Spinal cord (tissue), 10 donors: ENCODE measurements at places on chromosomes 4 and X.

DNA sequence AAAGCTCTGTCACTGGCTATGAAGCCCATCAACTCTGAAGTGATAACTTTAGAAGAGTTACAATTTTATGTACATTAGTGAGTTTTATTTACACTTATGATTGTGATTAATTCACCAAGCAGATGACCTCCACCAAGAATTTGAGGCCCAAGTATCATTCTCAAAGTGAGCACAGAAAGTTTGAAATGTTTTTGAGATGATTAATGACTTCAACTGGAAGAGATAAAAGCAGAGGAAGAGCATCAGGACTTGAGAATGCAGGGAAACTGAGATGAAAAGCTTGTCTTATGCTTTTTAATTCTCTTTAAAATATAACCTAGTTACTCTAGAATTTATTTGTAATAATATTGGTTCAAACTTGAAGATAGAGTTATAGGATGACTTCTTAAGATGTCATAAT lies 112.8 kb upstream of the H2AZ1 start:
- no peak for DNase-seq

- DNase-seq, result no peak
Observed at GRCh38 chr4:113951263-113951662, 28.2 kb downstream of the ARSJ start.

DNA sequence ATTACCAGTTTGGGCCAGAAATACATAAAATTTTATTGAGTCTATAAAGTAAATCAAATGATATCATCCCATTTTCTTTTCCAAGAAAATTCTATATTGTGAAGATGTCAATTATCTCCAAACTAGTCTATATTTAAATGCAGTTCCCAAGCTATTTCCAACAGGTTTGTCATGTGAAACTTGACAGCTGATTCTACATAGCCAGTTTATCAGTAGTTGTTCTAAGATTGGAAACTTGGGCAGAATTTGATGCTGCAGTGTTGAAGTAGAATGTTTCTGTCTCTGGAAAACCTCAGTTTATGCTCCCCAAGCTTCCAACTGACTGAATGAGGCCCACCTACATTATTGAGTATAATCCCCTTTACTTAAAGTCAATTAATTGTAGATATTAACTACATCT lies 994.1 kb downstream of the PCDH7 start:
- DNase-seq, result no peak

GRCh38 chr4:153809916-153810810 lies 21.3 kb upstream of the SFRP2 start:
- no peak for DNase-seq

DNA sequence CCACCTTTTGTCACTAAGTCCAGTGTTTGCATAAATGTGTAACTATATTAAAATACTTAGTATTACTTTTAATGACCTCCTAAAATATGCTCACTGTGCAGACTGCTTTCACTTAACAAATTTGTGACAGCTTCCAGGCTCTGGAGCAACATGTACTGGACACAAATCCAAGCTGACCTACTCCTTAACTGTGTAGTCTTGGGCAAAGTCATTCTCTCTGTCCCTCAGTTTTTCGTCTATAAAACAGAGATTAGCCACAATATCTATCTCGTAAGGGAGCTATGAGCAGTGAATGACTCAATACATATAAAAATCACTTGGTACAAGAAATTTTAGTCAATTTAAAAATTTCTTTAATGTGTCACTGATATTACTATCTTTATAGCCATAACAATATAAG lies 20.4 kb upstream of the RAB40A start:
- no peak for DNase-seq

DNA sequence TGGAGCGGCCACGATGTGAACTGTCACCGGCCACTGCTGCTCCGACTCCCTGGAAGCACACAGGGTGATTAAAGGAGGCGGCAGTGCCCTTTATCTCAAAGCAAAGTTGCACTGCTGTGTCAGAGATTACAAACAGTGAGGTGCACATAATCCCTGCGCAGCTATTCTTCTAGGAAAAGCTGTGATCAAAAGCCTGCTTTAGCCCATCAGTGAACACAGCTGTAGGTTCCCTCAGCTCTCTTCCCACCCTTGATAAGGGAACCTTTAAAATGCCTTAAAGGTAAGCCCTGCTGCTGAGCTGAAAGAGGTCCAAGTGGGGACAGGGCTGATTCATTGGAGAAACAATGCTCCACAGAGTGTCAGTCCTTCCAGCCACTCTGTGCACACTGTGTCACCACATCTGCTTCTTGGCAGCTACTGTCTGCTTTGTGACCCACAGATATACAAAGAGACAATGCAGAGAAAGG lies 127.6 kb downstream of the EIF4E start:
- no peak for DNase-seq

DNA sequence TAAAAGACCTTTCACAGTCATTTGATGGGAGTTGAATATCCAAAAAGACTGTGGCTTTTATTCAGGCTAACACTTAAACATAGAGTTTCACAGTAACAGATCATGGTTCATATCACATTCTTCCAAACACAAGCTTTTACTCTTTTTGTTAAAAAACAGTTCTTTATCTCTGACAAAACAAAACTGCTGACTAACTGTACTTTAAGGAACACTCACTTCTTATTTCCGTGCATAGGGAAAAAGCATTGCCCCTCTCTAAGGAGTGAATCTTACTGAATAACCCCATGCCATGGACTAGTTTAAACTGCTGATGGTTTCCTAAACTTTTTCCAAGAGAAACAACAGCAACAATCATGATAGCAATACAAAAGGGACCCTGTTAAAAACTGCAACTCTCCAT lies 297.0 kb upstream of the INTU start:
- DNase-seq, result no peak

- no peak for DNase-seq
Observed at GRCh38 chr4:175421506-175421905, 390.6 kb downstream of the GPM6A start.

GRCh38 chrX:39222346-39223113 lies 421.3 kb downstream of the MID1IP1 start:
- no peak for DNase-seq

DNA sequence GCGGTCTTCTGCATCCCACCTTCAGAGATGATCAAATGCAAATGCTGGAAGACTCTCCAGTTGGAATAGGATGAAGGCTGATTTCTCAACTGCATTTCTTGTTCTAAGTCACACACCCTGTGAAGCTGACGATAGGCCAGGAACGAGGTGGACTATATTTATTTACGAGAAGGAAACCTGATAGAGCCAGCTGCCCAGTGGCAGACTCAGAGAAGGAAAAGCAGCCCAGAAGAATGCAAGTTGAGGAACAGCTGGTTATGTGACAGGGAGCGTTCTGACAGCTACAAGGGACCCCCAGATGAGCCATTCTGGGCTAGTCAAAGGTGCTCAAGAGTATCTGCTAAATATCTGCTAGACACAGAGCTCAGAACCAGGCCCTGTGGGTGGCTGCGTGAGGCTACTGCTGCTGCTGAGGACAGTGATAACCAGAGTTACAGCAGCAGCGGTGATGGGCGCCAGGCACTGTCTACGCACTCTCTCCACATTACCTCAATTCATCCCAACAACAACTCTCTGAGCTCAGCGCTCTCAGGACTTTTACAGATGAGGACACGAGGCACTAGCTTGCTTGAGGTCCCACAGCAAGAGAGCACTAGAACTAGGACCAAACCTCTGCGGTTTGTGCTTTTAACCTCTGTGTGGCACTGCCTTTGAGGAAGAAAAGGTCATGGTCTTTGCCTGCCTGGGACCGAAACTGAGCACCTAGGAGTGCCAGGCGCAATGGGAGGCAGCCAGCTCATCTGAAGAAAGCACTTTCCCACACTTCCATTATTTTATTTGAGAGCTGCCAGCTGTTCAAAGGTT lies 69.0 kb downstream of the GATB start:
- no peak for DNase-seq

DNA sequence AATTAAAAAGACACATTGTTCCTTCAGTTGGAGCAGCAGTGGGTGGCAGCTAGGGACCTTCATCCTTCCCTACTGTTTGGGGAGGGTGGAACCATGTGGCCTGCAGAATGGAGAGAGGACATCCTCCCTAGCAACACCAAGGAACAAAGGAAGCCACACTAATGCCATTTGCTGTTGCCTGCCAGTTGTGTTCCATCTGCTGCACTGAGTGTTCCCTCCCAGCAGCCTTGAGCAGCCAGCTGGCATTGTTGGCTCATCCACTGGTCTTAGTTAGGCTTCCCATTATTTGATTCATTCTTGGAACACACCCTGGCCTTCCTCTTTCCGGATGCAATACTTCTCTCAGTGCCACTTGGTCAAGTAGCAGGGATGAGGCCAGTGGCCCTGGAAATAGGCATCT lies 25.0 kb upstream of the HMGB3 start:
- DNase-seq, result peak; percentile 59

GRCh38 chrX:97402903-97403302 lies 519.2 kb downstream of the RPA4 start:
- no peak for DNase-seq

- no peak for DNase-seq
Observed at GRCh38 chrX:12789976-12790375, 1.2 kb upstream of the PRPS2 start.

GRCh38 chr4:102474736-102475504 lies 26.2 kb upstream of the NFKB1 start:
- DNase-seq, result no peak

GRCh38 chr4:121277194-121278105 lies 103.4 kb downstream of the QRFPR start:
- no peak for DNase-seq

DNA sequence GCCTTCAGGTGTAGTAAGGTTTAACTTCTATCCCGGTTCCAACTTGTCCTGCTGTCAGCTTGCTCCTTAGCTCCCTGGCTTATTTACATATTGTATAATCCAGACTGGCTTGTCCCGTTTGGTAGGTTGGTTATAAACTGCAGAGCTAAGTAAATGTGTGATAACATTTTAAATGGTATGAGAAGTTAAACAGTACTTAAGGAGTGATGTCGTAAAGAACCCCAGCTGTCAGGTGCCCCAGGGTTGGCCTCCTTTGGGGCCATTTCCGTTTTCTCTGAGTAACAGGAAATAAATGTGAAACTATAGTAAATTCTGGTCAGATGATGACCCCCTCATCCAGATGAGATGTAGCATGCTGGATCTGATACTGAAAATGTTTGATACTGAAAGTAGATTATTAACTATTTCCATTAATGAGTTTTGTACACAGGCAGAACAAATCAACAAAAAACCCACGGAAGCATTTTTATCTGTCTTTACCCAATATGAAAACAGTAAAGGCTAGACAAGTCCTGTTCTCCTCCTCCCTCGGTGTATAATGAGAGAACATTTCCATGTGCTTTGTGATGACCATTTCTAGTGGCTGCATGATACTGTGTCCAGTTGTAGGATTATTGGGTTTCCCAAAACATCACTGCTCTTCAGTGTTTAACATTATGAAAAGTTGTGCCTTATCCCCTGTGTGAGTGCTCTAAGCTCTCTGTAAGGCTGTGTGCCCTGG lies 22.4 kb downstream of the GAB1 start:
- DNase-seq, result no peak

GRCh38 chr4:83618991-83619645 lies 83.2 kb downstream of the GPAT3 start:
- DNase-seq, result no peak

- DNase-seq, result no peak
Observed at GRCh38 chr4:154642373-154643009, 30.0 kb upstream of the FGG start.

DNA sequence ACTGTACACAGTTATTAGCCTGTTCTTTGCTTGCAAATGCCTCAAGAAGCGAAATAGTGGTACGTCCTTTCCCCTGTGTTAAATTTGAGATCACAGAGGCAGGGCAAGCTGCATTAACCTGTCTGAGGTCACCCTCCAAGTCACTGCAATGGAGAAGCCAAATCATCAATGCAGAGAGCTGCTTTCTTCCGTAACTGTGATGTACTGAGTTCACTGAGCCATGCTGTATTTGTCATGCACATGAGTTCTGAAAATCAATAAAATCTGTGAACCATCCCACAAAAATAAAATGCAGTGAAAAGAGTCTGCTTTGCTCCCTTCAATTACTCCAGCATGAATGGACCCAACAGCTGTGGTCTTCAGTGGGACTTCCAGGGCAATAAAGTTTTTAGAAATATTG lies 393.5 kb downstream of the KCNIP4 start:
- peak; percentile 24 for DNase-seq

GRCh38 chr4:114385195-114385985 lies 213.2 kb upstream of the UGT8 start:
- no peak for DNase-seq

- no peak for DNase-seq
Observed at GRCh38 chr4:160019936-160020335, 917.1 kb downstream of the RAPGEF2 start.

DNA sequence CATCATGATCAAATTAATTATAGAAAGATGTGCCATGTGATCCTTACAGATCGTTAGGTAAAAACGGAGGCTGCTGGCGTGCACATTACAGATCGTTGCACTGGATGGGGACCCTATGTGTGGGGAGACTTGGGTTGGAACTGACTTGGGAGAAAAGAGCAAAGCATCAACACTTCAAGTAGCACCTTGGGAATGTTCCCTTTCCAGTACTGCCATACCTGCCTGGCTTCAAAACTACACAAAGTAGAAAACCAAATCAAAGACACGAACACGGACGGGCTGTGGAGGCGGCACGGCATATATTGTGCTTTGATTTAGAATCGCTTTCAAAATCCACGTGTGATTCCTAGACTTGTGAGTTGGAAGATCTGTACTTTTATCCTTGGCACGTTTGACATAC lies 898 bp downstream of the CMC4 start:
- DNase-seq, result no peak

DNA sequence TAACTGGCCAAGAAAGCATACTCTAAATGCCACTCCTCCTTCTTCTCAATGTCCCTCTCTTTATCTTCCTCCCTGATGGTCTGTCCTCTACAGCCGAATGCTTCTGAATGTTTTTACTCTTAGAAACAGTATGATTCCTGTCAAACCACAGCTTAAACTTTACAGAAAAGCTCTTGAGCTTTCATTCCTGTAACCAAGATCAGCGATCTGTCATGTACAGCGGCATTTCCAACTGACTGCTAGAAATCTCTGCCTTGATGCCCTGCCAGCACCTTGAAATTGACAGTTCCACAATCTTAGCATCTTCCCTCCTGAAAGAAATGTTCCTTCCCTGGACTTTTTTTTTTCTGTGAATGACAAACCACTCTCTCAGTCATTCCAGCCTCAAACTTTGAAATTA lies 11.5 kb upstream of the GATB start:
- no peak for DNase-seq

DNA sequence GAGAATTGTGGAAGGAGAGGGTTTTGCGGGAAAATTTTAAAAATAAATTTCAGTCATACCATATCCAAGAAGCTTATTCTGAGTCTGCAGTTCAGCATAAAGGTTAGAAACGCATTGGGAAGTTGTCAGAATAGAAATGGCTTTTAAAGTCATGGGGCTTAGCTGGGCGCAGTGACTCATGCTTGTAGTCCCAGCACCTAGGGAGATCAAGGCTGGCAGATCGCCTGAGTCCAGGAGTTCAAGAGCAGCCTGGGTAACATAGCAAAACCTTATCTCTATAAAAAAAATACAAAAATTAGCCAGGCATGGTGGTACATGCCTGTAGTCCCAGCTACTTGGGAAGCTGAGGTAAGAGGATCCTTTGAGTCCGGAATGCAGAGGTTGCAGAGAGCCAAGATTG lies 3.9 kb upstream of the PLA2G12A start:
- DNase-seq, result no peak
